ENCODE measurements at places on chromosomes 2 and 18. TPM values are rescaled to one million over a fixed set of nuclear protein-coding genes. Genes with fewer than 3 reads are reported as not detected.

- DNase-seq = no peak
These were observed 21.6 kb downstream of the PMAIP1 start for GRCh38 chr18:59921384-59921891.

DNA sequence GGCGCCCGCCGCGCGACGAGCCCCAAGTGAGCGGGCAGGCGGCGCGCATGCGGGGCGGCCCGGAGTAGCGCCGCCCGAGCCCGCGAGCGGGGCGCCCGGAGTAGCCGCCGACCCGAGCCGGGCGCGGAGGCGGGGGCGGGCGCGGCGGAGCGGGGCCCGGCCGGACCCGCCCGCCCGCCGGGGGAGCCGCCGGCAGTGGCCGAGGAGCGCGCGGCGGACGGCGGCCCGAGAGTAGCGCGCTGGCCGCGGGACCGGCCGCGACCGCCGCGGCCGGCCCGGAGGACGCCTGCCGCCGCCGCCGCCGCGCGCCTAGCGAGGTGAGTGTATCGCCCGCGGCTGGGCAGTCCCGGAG lies at the start of gene GALNT1:
GALNT1 (plus strand) TSS at position 195 of the 352 bp plus-strand sequence. CDS start 72,923 bp downstream, outside the sequence.
- DNase-seq = no peak

The PSD4 gene
- total RNA-seq = 0.32 TPM

DNA sequence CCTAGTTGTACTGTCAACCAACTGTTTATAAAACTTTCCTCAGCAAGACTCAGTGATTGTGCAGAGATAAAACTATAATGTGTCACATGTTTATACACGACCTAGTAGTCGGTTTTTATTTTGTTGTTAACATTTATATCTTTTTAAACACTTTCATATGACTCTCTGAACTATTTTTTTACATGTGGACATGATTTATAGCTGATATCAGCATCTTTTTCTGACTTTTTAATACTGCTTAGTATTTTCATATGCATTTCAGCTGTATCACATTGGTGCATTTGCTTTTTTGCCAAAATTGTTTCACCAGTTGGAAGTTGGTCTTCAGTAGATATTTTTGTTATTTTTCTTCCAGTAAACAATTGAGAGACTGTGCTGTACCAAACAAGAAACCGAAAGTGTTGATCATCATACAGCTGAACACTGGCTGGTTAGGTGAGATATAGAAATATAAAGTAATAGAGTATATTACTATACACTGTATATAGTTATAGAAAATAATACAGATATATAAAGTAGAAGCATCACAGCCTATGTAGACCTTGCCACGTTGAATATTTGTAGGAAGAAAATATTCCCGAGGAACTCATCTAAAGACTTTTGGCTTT lies 154.2 kb downstream of the KCTD1 start:
- no peak for DNase-seq
